Right renal pelvis (tissue), 4 donors: ENCODE measurements at places on chromosomes 3 and 15.

- no peak for DNase-seq
Measured at GRCh38 chr3:4438296-4438695, 28.8 kb downstream of the SUMF1 start.

- DNase-seq = peak; percentile 10
Measured at GRCh38 chr3:136750209-136750896, 1.8 kb downstream of the STAG1 start.

GRCh38 chr15:65937476-65937875 lies 68.2 kb downstream of the RAB11A start:
- DNase-seq = no peak

- no peak for DNase-seq
Measured at GRCh38 chr15:73650416-73651126, 17.4 kb upstream of the NPTN start.

- DNase-seq = no peak
Measured at GRCh38 chr3:18870074-18870640, 278.2 kb upstream of the KCNH8 start.

- DNase-seq = no peak
Measured at GRCh38 chr3:5226783-5227182, 39.3 kb downstream of the EDEM1 start.

DNA sequence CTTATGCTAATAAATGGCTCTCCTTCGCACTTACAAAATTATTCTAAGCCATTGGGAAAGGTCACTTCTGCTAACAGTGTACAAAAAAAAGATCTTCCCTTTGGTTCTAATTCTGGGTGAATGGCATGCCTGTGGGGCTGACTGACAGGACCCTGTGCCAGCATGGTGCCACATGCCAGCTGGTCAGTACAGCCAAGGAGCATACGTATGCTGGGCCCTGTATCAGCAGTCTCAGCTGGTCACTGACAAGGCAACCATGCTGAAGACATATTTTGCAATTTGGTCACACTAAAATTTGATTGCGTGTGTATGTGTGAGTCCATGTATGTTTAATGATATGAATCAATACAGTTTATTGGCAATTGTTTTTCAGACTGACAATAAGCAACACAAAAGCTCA lies 246.1 kb downstream of the TBL1XR1 start:
- no peak for DNase-seq

- DNase-seq = no peak
Measured at GRCh38 chr3:114690911-114691310, 397.1 kb downstream of the TIGIT start.

- no peak for DNase-seq
Measured at GRCh38 chr15:43255376-43255775, 11.4 kb downstream of the TGM5 start.

DNA sequence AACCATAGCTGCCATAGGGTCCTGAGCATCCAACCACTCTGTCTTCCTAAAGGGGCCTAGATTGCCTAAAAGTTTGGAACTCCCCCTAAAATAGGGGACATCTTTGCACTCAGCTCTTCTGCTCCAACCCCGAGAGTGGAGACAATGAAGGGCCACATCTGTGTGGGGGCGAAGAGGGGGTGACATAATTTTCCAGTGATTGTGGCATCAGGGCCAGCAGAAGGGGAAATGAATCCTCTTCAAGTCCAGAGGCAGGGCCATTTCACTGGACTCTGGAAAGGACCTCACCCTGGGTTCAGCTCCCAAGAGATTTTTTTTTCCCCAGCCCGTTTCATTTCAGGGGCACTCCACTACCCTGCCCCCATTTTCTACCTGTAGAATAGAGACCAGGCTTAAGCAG lies 4.6 kb upstream of the ANKRD63 start:
- no peak for DNase-seq

DNA sequence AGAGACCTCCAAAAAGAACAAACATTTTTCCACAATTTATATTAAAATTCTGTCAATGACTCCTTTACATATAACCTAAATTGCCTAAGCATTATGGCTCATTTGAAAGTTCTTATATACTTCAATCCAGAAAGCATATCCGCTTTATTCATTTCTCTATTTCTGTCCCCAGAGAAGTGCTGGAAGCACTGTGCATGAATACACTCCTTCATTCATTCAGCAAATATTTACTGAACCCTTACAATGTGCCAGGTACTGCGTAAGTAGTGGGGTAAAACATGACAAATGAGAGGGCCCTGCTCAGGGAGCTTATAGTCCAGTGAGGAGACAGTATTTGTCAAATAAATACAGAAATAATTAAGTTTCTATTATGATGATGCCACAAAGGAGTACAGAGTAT lies 3.3 kb downstream of the PDCD10 start:
- DNase-seq = no peak
